Stimulated activated CD4-positive, alpha-beta T cell treated with anti-CD3 and anti-CD28 coated beads, Interleukin-4, amount 100 ng/mL, for 4 hours (primary cell): ENCODE measurements at places on chromosomes 4 and X.

DNA sequence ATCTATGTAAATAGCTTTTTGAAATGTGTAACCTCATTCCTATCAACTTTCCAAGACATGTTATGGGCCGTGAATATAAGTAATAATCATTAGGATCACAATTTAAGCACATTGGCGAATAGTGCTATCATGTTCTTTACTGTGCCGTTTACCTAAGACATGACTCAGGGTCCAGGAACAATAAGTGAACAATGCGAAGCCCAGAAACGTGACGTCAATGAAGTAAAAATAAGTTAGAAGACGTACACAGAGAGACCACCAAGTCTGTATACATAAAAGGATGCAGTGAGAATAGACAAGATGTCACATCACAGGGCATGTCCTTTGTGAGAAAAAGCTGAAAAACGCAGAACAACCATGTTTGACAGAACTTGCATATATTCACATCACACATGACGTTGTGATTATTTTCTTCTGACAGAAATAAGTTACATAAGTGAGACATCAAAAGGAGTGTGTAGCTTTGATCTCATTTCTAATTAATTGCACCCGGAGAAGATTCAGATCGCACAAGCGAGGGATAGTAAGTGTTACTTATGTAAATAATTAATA, 49.4 kb upstream of the FAT1 start:
- DNase-seq = no peak

GRCh38 chr4:88230969-88231771, 53.2 kb downstream of the PPM1K start:
- no peak for DNase-seq

GRCh38 chr4:38894322-38894982, 26.8 kb downstream of the FAM114A1 start:
- no peak for DNase-seq

DNA sequence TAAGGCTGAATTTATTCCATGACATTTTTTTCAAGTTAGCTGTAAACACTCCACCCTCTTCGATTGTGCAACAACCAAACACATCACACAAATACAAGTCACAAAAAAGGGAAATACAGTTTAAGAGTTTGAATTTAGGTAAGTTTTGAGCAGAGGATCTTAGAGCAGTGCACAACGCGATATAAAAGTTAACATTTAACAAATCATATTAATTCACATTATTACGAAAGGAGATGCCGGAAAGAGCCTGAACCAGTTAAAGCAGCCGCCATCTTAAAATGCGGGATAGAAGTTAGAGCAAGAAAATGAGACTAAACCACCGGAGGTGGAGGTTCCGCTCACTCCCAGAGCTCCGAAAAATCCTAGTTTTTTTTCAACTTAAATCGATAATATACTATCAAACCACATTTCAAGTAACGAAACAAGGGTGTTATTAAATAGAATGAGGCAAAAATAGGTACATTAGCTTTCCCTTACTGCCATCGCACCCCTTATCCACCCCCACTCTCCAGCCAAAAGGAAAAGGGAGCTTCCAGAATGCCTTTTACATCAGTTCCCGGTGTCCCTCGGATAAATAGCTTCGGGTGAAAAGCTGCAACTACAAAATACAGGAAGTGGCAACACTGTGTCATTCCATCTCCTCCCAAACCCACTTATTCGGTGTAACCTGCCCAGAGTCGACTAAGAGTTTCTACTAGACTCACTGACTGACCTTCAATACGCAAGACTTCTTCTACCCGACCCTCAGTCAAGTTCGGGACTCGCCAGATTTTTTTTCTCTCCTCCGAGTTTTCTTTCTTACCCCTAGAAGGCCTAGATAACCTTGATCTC, 1.9 kb downstream of the UBE2D3 start:
- no peak for DNase-seq
